CD8-positive, alpha-beta memory T cell (primary cell): ENCODE measurements at places on chromosomes 1 and 21. TPM values are rescaled to one million over a fixed set of nuclear protein-coding genes. Genes with fewer than 3 reads are reported as not detected.

DNA sequence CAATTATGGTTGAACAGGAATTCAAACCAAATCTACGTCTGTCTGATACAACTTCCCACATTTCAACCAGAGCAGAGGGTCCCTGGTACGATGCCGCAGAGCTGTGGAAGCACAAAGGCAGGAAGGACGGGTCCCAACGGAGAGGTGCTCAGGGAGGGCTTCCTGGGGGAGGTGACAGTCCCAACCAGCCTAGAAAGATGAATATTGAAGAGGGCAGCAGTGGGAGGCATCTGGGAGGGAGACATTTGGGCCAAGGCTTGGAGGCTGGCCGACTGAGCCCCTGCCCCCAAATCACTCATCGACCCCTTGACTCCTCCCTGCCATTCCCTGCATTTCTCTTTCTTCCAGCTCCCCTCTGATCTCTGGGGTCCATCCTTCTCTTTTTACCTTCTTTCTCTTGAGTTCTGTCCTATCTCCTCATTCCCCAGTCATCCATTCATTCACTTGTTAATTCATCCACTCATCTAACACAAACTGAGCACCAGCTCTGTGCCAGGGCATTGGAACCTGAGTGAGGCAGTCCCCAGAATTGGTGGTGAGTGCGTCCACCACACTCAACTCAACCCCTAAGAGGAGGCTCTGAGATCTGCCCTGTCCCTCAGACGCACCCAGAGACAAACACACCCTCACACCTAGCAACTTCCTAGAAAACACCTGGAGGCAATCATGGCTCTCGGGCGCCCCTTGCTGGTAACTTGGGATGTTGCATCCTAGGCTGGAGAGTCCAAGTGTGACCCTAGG is 13.2 kb upstream of the CELA3B start:
- DNase-seq = peak; percentile 67

DNA sequence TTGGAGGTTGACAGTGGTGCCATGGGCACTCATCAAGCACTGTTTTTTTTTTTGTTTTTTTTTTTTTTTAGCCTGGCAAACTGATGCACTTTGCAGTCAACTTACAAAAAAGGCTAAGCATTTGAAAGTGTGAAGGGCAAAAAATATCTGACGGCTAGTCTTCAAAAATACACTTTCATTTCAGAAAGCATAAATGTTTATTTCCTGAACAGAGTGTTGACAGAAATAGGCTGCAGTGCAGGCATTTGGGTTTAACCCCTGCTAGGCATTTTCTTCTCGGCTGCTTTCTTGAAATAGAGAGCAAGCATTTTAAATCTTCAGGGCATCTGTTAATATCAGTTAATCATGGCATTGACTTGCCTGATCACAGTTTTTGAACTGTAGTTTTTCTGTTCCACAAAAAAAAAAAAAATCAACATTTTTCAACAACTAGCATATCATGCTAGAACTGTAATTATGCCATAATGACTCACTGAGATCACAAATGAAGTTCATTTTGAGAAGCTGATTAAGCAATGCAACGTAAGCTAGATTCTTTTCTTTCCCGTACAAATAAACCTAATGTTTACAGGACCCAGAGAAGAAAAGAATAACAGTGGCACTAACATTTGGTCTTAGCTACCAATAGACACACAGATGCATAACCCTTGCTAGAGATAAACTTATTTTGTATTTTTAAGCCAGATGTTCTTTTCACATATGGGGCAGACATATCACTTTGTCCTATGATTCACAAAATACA is 100.4 kb upstream of the USH2A start:
- no peak for DNase-seq

GRCh38 chr1:7405844-7406500 is 365.1 kb upstream of the VAMP3 start:
- no peak for DNase-seq

- DNase-seq = no peak
These were observed 307.2 kb downstream of the HHIPL2 start for GRCh38 chr1:222240536-222241181.

- no peak for DNase-seq
These were observed 47.3 kb downstream of the DISP3 start for GRCh38 chr1:11526071-11526895.

- no peak for DNase-seq
These were observed 709.4 kb downstream of the MATN1 start for GRCh38 chr1:30014031-30014430.

GRCh38 chr1:56973923-56974742 is 8.3 kb upstream of the C8B start:
- no peak for DNase-seq

- no peak for DNase-seq
These were observed 56.3 kb downstream of the ITGB3BP start for GRCh38 chr1:63466759-63467158.

GRCh38 chr1:5010656-5011055 is 356.2 kb downstream of the AJAP1 start:
- DNase-seq = no peak

GRCh38 chr1:111707906-111708305 is 31.3 kb downstream of the INKA2 start:
- DNase-seq = no peak

DNA sequence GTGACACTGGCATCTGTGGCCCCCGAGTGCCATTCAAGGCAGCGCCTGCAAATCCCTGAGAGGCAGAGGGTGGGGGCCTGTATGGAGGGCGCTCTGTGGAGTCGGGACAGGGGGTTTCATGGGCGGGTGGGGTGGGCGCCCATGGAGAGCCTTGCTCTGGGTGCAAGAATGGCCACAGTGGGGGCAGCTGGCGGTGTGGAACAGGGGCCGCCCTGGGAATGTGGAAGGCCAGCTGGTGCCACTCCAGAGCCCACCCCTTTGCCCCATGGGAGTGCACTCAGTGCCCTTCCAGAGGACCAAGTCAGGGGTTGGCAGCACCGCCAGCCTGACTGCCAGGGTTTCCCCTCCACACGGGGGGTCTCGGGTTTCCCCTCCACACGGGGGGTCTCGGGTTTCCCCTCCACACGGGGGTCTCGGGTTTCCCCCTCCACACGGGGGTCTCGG is 55.0 kb upstream of the TRAPPC10 start:
- no peak for DNase-seq

DNA sequence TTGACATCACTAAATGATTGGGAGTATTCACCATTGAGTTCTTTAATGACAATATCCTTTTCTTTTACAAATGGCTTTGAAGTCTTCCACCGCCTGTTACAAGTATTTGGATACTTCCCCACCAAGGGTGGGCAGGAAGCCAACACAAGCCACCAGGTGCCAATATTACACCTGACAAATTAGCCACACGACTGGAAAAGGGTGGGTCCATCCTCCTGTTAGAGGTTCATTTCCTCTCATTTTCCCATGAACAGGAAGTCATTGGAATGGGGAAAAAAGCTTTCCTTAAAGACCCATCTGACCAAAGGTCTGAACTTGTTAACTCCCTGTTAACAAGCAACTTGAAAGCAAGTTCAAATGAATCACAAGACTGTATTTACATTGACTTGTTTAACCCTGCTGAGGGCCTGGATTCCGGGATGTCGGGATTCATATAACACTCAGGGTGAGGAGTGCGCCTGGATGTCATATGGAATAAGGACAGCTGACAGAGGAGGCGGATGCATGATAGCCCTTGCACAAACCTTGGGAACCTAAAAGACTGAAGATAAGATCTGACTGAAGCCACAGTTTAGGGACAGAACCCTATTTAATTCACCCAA is 40.5 kb upstream of the PROX1 start:
- DNase-seq = no peak

DNA sequence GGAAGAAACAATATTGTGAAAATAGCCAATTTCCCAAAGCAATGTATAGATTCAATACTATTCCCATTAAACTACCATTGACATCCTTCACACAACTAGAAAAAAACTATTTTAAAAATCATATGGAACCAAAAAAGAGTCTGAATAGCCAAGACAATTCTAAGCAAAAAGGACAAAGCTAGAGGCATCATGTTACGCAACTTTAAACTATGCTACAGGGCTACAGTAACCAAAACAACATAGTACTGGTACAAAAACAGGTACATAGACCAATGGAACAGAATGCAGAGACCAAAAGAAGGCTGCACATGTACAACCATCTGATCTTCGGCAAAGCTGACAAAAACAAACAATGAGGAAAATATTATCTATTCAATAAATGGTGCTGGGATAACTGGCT is 233.3 kb upstream of the TMPRSS15 start:
- no peak for DNase-seq

- DNase-seq = no peak
These were observed 60.4 kb downstream of the OBSCN start for GRCh38 chr1:228267962-228268880.

GRCh38 chr1:67171574-67171955 is 5.3 kb downstream of the IL23R start:
- no peak for DNase-seq

DNA sequence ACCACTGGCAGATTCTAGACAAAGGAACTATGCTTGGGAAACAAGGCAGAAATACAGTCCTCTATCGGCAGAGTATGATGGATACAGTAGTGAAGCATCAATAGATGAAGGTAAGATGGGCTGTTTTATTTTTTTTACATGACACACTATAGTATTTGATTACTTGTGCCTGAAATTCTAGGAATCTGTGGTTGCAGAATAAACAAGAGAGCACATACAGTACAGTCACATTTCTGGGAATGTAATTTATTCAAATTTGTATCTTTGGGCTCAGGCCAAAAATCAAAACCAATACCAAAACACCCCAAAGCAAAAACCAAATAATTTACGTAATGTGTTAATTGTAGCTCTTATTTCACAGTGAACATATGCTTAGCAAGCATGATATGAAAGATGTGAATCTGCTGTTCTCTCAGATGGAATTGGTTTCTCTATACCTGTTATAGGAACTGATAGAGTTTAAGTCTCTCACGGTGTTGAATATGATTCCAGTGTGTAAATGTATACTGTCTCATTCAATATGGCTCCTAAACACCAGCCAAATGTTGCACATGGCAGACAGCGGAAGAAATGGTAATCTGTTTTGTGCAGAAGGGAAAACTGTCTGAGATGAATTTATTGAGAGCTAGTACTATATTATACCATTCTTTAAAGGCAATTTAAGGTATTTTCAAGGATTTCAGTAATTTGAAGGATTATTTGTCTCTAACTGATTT is 83.3 kb downstream of the SYT14 start:
- DNase-seq = no peak

GRCh38 chr1:183810121-183810520 is 5.2 kb downstream of the RGL1 start:
- no peak for DNase-seq

- DNase-seq = no peak
These were observed 46.3 kb downstream of the RNF115 start for GRCh38 chr1:145777357-145778145.

GRCh38 chr1:67750691-67751054 is 65.7 kb downstream of the GADD45A start:
- no peak for DNase-seq

DNA sequence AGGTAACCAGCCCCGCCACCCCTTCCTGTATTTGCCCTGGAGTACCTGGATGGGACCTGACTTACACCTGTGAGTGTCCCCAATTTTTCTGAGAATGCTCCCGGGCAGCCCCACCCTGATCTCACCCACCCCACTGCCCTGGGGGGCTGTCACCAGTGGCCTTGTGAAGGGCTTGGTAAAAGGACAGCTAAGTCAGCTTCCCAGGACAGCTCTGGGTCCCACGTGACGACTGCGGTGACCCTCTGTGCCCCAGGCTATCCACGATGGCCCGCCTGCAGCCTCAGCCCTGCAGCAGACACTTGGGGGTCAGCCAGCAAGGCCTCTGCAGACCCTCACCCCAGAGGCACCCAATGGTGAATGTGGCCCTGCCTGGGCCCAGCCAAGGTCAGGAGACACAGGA is 5.6 kb downstream of the SRM start:
- DNase-seq = no peak

DNA sequence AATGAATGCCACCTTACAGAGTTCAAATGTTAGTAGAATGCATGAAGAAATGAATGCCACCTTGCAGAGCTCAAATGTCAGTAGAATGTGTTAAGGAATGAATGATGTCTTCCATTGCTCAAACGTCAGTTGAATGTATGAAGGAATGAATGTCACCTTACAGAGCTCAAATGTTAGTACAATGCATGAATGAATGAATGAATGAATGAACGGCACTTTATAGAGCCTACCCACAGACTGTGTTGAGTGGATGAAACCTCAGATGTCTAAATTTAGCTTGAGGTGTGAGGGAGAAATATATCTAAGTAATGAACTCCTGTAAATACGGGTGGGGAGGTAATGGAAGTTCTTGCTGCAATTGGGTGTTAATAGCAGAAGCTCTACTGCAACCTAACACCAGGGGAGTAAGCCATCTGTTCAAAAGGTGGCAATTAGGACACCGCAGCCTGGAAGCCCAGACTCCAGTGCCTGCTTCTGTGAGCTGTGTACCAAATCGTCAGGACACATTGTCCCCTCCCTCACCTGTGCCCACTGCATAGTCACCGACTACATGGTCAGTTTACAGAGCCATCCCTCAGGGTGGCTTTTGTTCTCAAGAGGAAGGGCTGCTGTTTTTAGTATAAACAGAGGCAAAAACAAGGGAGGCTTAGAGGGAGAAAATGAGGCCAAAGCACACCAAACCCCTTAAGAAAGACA is 26.7 kb downstream of the SUSD4 start:
- DNase-seq = no peak

DNA sequence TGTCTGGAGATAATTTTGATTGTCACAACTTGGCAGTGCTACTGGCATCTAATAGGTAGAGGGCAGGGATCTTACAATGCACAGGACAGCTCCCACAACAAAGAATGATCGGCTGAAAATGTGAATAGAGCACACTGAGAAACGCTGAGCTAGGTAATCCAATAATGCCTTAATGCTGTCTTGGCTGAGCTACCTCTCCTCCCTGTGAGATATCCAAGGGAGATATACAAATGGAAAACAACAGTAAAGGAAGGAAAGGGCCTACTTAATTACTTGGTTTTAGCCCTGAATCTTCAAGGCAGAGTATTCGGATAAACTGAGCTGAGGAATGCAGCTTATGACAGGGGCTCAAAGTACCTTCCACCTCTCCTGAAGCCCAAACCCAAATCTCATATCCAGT is 2.9 kb downstream of the DNASE2B start:
- no peak for DNase-seq

- no peak for DNase-seq
These were observed 48.7 kb downstream of the EIF2D start for GRCh38 chr1:206563367-206564207.

The UBE2U gene
- polyA plus RNA-seq = not detected

The KRTAP10-1 gene
- not detected for polyA plus RNA-seq

The MATN1 gene
- not detected for polyA plus RNA-seq

The GBP5 gene
- 180 TPM for polyA plus RNA-seq

The RBM11 gene
- polyA plus RNA-seq = 2.2 TPM

The CATSPERE gene
- 0.64 TPM for polyA plus RNA-seq

The RASAL2 gene
- polyA plus RNA-seq = not detected

The IGSF9 gene
- not detected for polyA plus RNA-seq

The FABP3 gene
- not detected for polyA plus RNA-seq

The PGD gene
- polyA plus RNA-seq = 42.4 TPM
